ENCODE measurements at places on chromosomes 4 and X.

GRCh38 chr4:98542011-98542410, 116.4 kb downstream of the TSPAN5 start:
- DNase-seq, result no peak

DNA sequence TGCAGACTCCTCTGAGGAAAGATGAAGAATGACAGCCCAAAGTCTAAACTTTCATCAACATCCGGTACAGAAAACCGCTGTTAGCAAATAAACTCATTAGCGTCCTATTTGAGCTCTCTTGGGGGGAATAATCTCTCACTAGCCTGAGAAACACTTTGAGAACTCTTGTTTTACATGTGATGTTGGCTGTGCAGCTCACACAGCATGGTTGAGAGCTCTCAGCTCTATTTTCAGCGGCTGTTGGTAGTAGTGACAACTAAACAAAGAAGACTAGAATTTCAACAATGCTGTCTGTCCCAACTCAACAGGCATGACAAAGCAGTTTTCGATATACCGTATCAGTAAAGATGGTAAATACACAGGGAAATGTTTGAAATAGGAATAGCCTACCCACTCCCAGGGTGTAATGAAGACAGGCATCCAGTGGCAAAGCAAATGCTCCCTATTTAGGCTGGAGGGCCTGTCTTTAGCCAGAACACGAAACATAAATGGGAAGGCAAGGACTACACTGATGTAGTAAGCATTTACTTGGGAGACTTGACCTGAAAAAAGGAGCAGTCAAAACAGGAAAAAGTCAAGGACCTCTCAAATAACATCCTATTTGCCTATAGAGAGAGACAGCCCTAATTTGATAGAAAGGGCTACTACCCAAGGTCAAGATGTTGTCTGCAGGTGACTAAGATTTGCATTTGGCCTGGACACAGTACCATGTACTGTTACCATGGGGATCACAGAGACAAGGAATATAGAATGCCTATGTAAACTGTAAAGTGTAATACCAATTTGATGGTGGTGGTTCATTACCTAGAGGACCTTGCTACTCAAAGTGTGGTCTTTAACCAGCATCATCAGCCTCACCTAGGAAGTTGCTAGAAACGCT, 60.4 kb downstream of the PPEF2 start:
- no peak for DNase-seq

DNA sequence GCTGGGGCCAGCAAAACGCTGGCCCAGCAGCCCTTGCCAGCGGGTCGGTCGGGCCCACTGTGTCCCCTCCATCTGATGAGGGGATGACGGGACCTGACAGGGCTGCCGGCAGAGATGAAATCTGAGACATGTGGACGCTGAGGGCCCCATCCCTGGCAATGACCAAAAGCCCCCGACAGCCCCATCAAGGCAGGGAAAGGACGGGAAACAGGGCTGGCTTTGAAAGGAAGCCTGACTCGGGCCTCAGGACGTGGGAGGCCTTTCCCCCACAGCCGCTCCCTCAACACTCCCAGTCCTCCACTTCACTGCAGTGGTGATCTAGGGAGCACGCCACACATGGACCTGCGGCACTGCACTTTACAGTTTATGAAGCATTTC, 202.4 kb downstream of the AFAP1 start:
- no peak for DNase-seq

DNA sequence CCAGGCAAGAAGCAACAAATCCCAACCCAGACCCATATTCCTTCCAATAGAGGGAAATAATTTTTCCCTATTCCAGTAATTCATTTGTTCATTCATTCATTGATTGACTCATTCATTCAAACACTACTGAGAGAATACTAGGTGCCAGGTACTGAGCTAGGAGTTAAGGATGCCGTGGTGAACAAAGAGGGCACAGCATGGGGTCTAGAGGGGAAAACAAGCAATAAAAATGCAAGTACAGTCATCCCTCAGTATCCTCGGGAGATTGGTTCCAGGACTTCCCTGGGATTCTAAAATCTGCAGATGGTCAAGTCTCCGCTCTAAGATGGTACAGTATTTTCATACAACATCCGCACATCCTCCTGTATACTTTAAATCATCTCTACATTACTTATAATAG, 18.7 kb downstream of the RASGEF1B start:
- DNase-seq, result no peak

DNA sequence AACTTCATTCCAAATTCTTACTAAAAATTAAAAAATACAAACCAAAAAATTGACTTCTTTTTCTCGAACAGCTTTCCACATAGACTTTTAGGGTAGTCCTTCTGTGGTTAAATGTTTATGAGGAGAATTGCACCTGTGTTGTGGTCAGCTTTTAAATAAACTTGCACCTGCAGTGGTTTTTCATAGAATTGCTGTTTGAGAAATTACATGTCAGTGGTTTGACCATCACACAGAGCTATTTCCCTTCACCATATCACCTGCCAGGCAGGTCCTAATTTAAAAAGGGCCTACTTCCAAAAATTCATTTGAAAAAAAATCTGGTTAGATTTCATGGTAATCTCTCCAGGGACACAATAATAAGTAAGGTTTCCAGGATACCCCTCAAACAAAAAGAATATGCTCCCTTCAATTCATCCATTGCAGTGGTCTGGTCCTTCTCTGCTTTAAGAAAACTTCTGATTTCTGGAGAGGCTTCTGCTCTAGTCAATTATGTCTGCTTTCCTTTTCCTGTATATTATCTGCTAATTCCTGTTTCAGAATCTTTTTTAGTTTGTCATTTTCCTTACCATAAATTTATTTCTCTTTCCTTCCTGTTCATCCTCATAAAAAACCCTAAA, 9.8 kb upstream of the UTP3 start:
- no peak for DNase-seq

GRCh38 chrX:131739823-131740222, 195.9 kb downstream of the OR13H1 start:
- peak; percentile 2 for DNase-seq

GRCh38 chr4:34280131-34280530, 1964.2 kb downstream of the ARAP2 start:
- no peak for DNase-seq

- no peak for DNase-seq
Observed at GRCh38 chr4:89316211-89316610, 8.6 kb upstream of the GPRIN3 start.

- no peak for DNase-seq
Observed at GRCh38 chr4:185017964-185018772, at the start of gene HELT. TSS of gene HELT (plus strand) at chr4:185018490. CDS start at chr4:185018929, 439 bp downstream.

DNA sequence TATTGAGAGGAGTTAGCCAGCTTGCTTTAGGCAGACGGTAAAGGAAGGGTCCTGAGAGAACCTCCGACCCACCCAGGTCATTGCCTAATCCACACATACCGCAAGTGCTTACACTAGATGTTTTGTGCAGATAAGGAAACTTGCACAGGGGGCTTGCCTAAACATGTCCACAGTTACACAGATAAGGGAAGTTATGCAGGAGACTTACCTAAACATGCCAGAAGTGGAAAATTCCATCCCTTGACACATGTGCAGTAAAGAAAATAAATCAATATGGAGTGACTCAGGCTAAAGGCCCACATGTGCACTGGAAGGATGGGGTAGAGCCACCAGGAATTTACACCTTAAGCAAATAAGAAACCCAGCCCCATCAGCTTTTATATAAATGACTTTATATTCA, 232.8 kb upstream of the HDX start:
- DNase-seq, result peak; percentile 3

DNA sequence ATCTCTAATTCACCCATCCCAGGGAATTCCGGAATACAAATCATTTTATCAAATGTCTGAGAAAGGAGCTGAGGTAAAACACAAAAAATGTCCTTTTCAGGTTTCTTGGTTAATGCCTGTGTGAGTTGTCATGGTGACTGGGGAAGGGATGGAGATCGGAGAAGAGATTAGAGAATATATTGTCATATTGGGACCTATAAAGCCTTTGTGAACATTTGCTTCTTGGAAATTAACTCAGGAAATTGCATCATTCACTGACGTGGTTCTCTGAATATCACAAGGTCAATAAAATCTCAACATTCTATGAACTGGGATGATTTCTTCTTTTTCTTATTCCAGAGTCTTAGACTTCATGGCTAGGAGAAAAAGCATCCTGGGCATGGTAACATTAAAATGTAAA, 174.8 kb upstream of the GLRA2 start:
- DNase-seq, result no peak

DNA sequence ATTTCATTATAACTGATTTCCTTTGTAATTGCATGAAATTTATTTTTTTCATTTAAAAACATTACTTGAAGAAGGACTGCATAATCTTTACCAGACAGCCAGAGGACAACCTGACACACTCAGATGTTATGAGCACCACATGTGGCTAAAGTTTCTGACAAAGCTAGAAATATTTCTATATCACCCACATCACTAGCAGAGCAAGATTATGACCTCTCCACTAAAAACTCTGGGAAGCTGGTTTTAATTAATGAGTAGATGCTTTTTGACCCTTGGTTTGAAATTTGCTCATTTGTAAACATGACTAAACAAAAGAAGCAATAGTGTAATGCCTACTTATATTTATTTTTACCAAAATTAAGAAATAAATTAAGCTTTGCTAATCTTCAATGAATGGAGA, 661.5 kb upstream of the EPHA5 start:
- no peak for DNase-seq

- DNase-seq, result no peak
Observed at GRCh38 chr4:186326391-186326790, 60.4 kb downstream of the F11 start.

DNA sequence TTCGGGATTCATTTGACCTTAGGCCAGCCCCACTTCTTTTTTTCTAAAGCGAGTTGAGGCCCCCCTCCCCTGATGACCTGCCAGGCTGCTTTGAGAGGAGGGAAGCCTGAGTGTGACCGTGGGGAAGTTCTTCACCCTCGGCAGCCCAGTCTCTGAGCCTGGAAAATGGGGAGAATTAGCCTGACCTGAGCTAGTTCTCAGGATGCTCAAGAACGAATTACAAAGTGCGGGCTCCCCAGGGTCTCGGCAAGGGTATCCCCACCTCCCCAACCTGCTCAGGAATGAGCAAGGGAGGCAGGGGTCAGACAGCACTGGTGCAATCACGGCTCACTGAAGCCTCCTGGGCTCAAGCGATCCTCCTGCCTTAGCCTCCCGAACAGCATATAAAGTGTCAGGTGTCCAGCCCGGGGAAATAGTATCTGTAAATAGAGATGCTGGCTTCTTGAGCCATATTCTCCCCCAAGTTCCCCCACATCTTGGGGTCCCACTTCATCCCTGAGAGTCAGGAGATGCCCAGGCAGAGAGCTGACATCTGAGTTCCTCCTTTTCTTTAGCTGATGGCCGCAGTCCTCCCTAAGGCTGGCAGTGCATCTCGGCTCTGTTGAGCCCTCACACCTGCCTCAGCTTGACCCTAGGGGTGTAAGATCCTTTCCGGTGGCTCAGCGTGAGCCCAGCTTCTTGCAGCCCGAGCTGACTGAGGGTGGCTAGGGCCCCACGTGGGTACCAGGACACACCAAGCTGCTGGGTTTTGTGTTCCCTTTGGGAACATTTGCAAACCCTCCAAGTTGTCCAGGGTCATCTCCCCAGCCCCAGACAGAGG, 1.6 kb downstream of the DUSP9 start:
- DNase-seq, result no peak

DNA sequence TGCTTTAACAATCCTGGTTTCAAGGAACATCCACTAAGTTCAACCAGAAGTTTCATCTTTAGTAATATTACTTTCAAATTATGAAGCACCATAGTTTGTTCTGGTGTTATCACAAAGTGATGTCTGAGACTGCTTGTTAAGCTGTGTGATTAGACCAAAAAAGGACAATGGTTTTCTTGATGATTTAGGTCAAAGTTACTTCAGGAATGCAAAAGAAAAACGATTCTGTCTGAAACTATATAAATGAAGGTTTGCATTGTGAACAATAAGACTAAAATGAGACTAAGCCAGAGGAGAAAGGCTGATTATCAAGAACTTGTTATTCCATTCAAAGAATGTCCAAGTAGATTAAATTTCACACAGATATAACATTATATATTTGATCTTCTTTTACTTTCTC, 122.4 kb upstream of the ETNPPL start:
- no peak for DNase-seq
